Left cardiac atrium (tissue), 4 donors: ENCODE measurements at places on chromosomes 2 and 18.
A peak's percentile ranks its signal among the peaks of the same experiment; 100 is the strongest.

DNA sequence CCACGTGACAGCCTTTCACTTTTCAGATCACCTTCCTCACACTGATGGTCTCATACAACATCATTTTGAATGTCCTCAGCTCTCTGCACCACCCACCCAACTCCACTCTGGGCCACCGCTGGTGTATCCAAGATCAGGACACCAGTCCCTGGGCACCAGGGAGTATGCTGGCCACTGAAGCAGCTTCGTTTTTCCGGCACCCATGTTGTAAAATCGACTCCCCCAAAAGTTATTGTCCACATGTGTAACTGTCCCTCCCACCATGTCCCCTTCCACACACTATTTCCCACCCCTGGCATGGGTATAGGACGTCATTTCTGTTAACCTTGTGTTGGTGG is 96.4 kb downstream of the TGOLN2 start:
- DNase-seq: no peak

DNA sequence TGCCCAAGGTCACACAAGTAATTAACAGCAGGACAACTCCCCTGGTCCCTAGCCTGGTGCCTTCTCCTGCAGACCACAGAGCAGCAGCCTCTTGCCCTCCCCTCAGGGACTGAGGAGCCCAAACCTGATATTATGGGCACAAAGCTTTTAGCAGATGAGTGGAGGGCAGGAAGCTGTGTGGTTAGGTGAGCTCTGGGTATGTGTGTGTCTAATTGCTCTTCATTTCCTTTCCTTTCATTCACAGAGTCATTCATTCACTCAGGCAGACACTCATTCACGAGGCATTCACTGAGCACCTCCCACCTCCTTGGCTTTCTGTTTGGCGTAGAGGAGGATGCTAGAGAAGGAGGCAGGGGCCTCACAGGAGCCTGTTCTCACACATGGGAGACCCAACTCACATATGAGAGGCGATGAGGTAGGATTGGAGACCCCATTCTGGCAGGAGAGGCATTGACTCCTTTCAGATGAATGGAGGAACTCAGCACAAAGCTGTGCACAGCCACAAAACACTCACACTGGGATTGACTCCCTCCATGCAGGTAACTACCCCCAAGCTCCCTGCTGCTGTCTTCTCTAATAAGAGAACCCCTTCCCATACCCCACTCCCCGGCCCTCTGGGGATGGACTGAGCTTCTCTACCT is 306.8 kb upstream of the SKOR2 start:
- no peak for DNase-seq

- DNase-seq: no peak
Observed at GRCh38 chr18:9766076-9766481, 58.0 kb downstream of the RAB31 start.

GRCh38 chr18:31301201-31301655 is 16.7 kb upstream of the DSG1 start:
- DNase-seq: no peak

DNA sequence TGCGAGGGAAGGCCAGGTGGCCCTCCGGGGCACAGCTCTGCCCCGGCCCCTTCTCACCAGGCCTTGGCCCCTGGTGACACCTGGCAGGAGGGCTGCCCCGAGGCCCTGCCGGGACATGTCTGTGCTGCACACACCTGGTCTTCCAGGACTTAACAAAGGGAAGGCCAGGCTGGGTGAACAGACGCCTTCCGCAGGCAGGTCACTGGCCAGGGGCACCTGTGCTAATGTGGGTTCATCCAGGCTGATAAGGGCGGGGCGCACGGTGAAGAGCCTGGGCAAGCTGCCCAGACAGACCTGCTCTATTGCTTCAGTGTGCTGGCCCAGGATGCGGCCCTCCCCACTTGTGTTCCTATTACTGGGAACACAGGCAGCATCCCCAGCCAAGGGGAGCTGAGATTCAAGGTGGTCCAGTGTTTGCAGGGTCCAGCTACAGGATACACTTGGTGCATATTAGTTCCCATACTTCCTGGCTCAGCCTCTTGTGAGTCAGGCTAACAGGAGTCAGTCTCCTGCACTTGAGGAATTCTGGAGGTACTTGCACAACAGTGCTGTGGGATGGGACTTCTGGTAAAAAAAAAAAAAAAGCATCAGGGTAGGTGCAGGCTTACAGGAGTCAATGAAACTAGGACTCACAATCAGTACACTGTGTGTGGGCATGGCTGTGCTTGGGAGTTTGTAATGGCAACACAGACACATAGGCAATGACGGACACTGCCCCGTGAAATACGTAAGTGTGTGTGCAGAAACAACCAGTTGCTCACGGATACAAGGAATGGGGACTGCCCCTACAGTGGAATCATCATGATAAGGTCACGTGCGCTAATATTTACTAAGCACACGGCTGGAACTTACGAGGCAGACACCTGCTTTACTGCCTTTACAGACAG is 261.4 kb downstream of the TWIST2 start:
- DNase-seq: no peak

GRCh38 chr2:40405465-40405864 is 46.4 kb downstream of the SLC8A1 start:
- no peak for DNase-seq

GRCh38 chr2:4272261-4272858 is 569.0 kb downstream of the DCDC2C start:
- DNase-seq: no peak

DNA sequence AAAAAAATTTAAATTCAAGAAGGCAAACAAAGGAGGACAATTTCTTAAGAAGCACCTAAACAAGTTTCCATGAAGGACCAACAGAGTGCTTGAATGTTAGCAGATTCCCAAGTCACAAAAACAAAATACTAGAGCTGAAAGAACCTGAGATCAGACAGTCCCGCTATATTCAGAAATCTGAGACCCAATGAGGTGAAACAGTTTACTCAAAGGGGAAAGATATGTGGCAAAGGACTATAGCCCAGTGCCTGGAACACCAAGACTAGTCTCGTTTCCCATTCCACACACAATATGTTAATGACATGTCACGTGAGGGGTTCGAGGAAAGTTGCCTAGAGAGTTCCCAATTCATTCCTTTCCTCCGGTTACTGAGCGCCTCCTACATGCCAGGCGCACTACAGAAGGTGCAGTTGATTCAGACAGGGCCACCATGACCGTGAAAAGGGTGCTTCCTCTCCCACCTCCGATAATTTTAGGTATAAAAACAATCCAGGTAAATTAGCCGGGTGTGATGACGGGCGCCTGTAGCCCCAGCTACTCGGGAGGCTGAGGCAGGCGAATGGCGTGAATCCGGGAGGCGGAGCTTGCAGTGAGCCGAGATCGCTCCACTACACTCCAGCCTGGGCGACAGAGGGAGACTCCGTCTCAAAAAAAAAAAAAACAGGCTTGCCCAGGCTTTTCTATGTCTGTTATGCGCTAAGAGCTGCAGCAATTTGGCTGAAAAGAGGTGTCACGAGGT is 617 bp downstream of the SRBD1 start:
- DNase-seq: peak; percentile 45

DNA sequence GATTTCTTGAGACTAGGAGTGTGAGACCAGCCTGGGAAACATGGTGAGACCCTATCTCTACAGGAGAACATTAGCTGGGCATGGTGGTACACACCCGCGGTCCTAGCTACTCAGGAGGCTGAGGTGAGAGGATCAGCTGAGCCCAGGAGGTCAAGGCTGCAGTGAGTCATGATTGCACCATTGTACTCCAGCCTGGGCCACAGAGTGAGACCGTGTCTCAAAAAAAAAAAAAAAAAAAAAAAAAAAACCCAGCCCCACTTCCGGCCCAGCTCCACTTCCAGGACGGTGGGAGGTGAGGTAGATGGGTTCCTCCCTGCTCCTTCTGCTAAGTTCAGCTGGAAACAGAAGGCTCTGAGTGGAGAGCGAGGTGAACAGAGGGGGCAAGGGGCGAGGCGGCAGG is 41.4 kb upstream of the NFATC1 start:
- DNase-seq: no peak

- DNase-seq: no peak
Observed at GRCh38 chr2:234393354-234393753, 103.5 kb downstream of the ARL4C start.

GRCh38 chr18:10453806-10454680 is at the start of gene APCDD1:
APCDD1 (plus strand) TSS chr18:10454635; CDS start chr18:10454982, 347 bp downstream.
- DNase-seq: peak; percentile 79

GRCh38 chr2:39849064-39849463 is 70.0 kb upstream of the THUMPD2 start:
- no peak for DNase-seq

- no peak for DNase-seq
Observed at GRCh38 chr2:179344970-179345369, 80.3 kb upstream of the SESTD1 start.

- no peak for DNase-seq
Observed at GRCh38 chr2:48464264-48464795, 65.6 kb upstream of the STON1 start.

DNA sequence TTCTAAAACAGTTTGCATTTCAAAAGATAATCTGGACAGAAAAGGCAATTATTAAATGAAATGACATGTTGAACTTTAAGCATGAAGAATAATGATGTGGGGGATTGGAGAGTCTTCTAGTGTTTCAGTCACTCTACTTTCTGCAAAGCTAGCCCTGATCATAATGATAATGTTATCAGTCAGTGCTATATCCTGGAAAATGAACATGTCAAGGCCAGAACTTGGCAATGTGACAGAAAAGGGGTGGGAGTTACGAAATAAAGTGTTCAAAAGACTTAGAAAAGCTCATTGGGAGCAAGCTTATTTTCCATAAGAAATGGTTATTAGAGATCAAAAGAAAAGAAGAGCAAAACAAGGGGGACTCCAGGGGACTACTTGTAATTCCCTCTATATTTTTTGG is 288.5 kb upstream of the SLC8A1 start:
- DNase-seq: no peak

DNA sequence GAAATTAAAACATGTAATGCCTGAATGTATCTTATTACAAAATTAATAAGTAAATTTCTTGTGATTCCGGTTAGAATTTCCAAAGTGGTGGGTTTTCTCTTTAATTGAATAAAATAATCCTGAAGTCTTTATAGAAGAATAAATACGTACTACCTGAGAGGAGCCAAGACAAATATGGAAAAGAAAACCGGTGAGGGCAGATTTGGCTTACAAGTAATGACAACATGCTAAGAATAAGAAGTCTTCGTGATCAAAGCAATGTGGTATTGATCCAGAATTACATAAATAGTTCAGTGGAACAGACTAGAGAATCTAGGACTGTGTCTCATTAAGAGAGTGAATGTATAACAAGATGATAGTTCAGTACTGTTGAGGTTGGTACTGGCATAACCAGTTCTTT is 167.5 kb downstream of the NEDD4L start:
- DNase-seq: no peak

DNA sequence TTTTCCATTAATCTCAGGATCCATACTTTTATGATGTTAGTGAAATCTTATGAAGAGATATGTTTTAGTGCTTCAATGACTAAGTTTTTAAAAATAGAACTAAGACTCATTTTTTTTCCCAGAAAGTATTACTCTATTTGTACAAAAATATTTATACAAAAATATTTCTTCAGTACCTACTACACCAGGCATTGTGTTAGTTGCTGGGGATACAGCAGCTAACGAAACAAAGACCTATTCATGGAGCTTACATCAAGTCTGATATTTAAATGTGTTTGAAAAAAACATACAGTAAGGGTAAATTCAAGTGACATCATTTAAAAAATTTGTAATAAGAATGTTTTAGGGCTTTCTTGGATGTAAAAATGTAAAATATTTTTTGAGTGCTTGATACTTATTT is 11.6 kb downstream of the VAPA start:
- no peak for DNase-seq
